ENCODE measurements at places on chromosomes 2 and 18.

DNA sequence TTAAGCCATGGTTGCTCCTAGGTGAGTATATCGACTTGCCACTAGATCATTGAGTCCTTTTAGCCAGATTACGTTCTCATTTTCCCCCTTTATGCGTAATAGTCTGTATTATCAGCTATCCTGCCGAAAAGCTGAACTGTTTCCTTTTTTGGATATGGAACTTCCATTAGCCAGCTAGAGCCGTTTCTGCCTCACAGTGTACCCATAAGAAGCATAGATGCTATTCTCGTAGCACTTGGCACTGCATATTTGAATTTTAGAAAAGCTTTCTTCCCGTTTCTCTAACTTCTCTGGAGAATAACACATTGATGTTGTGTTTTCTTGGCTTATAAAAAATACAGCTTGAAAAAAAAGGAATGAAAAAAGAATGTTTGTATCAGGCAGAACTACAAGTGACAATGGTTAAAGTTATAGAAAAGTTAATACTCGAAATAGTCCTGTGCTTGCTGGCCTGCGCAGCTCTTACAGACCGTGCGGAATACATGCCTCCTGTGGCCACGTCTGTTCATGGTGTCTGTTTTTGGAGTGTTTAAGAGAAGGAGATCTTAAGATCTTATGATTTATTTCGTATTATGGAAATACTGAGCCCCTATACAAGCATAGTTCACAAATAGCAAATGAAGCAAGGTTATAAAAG lies 710 bp downstream of the DUSP19 start:
- DNase-seq, result no peak

DNA sequence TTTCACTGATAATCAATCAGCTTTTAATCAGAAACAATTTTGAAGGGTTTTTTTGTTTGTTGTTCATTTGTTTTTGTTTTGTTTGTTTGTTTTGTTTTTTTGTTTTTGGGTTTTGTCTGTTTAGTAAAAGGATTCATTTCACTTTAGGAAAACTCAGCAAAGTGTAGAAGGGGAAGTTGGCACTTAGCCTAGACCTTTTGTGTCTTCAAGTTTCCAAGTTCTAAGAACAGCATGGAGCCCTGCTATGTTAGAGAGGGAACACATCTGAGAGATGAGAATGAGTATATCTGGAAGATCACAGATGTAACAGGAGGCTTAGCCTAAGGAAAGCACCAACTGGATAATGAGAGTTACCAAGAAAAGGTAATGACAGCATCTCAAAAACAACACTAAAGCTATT lies 501.5 kb downstream of the ERBB4 start:
- DNase-seq, result no peak

GRCh38 chr2:113126845-113127645 lies at the start of gene IL1RN:
Gene IL1RN (plus strand): TSS chr2:113127598. CDS start chr2:113127625, 27 bp downstream.
- no peak for DNase-seq

GRCh38 chr2:158269143-158269542 lies 167.5 kb downstream of the UPP2 start:
- DNase-seq, result no peak

GRCh38 chr2:16643099-16643498 lies 22.5 kb downstream of the CYRIA start:
- DNase-seq, result no peak

- DNase-seq, result no peak
These were observed 149.3 kb downstream of the FAM124B start for GRCh38 chr2:224252631-224253030.

DNA sequence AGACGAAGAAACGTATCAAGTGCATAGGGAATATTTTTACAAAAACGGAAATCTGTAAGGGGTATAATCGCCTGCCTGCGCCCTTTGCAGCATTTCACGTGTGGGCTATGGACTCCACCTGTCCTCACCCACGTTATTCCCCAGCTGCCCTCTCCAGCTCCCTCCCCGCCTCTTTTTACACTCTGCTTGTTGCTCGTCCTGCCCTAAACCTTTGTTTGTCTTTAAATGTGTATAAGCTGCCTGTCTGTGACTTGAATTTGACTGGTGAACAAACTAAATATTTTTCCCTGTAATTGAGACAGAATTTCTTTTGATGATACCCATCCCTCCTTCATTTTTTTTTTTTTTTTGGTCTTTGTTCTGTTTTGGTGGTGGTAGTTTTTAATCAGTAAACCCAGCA lies 169.4 kb upstream of the SIX3 start:
- DNase-seq, result no peak

DNA sequence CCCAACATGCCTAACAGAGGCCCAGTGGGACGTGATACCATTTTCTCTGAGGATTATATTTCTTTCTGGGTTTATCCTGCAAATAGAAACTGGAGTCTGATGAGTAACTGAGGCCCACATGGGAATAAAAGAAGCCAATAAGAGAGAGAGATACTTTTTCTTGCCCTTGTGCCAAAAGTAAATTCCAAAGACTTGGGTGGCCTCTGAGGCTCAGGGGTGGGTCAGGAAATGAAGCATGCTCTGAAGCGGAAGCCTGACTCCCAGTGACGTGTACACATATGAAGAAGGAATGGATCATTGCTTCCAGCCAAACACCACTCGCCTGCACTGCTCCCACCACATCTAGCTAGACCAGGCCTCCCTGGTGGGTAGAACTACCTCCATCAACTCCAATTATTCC lies 273.6 kb upstream of the NCKAP5 start:
- DNase-seq, result no peak

DNA sequence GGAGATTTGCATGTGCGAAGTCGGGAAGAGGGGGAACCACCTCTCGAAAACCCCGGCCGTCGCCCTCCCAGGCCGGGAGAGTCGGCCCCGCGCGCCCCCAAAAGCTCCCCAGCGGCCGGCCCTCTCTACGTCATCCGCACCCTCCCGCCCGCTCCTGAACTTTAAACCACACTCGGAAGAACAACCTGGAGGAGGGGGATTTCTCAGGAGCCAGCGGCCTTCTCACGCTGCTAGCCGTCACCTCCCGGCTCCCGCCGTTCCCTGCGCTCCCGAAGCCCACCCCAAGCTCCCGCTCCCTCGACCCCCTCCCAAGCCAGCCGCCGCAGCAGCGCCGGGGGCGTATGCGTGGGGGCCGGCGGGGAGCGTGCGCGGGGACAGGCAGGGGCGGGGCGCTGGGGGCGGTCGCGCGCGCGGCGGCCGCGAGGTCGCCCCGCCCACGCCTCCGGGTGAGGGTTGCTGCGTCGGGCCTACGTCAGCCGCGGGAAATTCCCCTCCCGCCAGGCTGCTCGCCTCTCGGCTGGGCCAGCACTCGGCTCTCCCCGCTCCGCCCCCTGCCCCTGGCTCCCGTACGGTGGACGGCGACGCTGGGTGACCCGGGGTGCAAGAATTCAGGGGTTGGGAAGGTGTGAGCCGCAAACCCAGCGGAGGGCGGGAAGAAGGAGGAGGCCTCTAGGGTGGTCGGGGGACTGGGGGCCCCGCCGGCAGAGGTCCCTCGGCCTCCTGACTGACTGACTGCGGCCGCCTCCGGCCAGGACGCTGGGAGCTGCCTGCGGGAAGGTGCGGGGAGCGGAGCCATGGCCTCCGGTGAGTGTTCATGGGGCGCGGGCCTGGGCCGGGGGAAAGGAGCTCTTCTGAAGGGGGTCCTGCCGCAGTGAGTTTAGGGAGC lies at the start of gene REL:
REL (plus strand) TSS at position 528 of the 886 bp plus-strand sequence; CDS start at position 795, 267 bp downstream.
- DNase-seq, result peak; percentile 79

DNA sequence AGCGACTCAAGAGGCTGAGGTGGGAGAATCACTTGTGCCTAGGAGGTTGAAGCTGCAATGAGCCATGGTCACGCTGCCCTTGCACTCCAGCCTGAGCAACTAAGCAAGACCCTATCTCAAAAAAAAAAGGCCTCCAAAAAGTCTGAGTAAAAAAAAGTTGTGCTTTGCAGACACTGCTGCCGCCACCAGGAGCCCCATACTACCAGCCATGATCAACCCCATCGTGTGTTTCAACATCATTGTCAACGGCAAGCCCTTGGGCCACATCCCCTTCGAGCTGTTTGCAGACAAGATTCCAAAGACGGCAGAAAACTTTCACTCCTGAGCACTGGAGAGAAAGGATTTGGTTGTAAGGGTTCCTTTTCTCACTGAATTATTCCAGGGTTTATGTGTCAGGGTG lies 137.1 kb downstream of the INO80D start:
- DNase-seq, result no peak
